ENCODE measurements at places on chromosomes 2 and 18.

- no peak overlapping the region for H3K4me3 ChIP-seq
- H3K27ac ChIP-seq = no peak overlapping the region
- H3K36me3 ChIP-seq = no peaks in the 10 kb centered on the region
- H3K4me1 ChIP-seq = no peaks in the 10 kb centered on the region
- H3K27me3 ChIP-seq = no peaks in the 10 kb centered on the region
These were observed 349.6 kb upstream of the CWC22 start for GRCh38 chr2:180356676-180357075.

GRCh38 chr2:97755491-97755890, 42.1 kb downstream of the ZAP70 start:
- no peaks in the 10 kb centered on the region for H3K27me3 ChIP-seq
- H3K27ac ChIP-seq = no peak overlapping the region
- no peak for DNase-seq
- H3K4me3 ChIP-seq = no peak overlapping the region
- no peaks in the 10 kb centered on the region for H3K4me1 ChIP-seq

DNA sequence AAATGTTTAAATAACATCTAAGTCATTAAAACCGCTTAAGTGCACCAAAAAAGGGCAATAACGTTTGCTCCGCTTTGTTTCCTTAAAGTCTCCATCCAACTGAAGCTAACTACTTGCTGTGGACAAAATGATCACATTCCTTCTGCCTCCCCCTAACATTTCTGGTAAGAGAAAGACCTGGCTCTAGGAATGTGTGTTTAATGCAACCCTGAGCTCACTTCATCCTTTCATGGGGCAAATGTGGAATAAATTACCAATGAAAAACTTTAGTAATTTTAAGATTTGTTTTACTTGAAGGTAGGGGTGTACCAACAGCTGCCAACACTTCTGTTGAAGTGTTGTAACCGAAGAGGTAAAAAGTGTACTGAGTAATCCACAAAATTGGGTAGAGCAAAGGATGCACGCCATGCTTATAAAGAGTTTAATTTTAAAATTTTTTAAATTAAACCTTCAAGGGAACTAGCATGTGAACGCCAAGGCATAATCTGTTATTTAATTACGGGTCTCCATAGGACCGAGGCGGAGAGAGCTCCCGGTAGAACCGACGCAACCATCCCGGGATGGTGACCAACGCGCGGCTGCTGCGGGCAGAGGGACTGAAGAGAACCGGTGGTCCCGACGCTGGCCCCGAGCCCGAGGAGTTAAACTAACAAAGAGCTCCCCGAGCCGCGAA, 1.1 kb downstream of the HNRNPLL start:
- DNase-seq = no peak
- peaks cover 41% of the 10 kb centered on the region for H3K4me1 ChIP-seq
- H3K36me3 ChIP-seq = no peaks in the 10 kb centered on the region

DNA sequence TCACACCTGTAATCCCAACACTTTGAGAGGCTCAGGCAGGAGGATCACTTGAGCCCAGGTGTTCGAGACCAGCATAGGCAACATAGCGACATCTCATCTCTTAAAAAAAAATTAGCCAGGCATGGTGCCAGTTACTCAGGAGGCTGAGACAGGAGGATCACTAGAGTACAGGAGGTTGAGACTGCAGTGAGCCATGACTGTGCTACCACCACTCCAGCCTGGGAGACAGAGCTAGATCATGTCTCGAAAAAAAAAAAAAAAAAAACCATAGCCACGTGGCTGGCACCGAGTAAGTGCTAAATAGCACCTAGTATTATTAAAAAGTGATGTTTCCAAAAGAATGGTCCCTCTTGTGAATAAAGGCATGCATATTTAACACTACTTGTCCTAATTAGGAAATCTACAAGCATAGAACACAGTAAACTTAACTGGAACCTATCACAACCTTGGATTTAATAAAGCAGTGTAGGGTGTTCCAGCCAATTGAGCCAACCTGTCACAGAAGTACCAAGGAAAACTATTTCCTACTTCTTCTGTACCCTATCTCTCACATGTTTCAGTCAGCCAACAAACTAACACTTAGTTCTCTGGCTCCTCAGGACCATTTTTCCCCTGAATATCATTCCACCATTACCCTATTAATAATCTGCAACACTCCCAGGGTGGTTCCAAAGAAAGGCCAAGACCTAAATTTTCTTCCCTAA, 8.8 kb downstream of the RAB1A start:
- H3K4me1 ChIP-seq = peaks cover 52% of the 10 kb centered on the region
- H3K27me3 ChIP-seq = no peaks in the 10 kb centered on the region
- no peaks in the 10 kb centered on the region for H3K36me3 ChIP-seq
- no peak for DNase-seq
- H3K27ac ChIP-seq = no peak overlapping the region

- no peaks in the 10 kb centered on the region for H3K27me3 ChIP-seq
- no peak overlapping the region for H3K4me3 ChIP-seq
- H3K27ac ChIP-seq = no peak overlapping the region
- no peak for DNase-seq
- H3K4me1 ChIP-seq = no peaks in the 10 kb centered on the region
These were observed 25.0 kb upstream of the ACSL3 start for GRCh38 chr2:222835823-222836151.
